ENCODE measurements at places on chromosomes 7 and 10. TPM values are rescaled to one million over a fixed set of nuclear protein-coding genes. Genes with fewer than 3 reads are reported as not detected.

PRLHR gene
- total RNA-seq, result 0.69 TPM

EBLN1 gene
- not detected for total RNA-seq

LAMB4 gene
- total RNA-seq, result 0.50 TPM

UPK3B gene
- 1.3 TPM for total RNA-seq

MTG1 gene
- total RNA-seq, result 23.4 TPM

- H3K27ac ChIP-seq, result no peak overlapping the region
- H3K4me3 ChIP-seq, result no peak overlapping the region
- H3K36me3 ChIP-seq, result peaks cover 27% of the 10 kb centered on the region
- peaks cover 17% of the 10 kb centered on the region for H3K27me3 ChIP-seq
- peaks cover 15% of the 10 kb centered on the region for H3K4me1 ChIP-seq
Measured at GRCh38 chr7:76262683-76263402, 39.6 kb upstream of the HSPB1 start.

DNA sequence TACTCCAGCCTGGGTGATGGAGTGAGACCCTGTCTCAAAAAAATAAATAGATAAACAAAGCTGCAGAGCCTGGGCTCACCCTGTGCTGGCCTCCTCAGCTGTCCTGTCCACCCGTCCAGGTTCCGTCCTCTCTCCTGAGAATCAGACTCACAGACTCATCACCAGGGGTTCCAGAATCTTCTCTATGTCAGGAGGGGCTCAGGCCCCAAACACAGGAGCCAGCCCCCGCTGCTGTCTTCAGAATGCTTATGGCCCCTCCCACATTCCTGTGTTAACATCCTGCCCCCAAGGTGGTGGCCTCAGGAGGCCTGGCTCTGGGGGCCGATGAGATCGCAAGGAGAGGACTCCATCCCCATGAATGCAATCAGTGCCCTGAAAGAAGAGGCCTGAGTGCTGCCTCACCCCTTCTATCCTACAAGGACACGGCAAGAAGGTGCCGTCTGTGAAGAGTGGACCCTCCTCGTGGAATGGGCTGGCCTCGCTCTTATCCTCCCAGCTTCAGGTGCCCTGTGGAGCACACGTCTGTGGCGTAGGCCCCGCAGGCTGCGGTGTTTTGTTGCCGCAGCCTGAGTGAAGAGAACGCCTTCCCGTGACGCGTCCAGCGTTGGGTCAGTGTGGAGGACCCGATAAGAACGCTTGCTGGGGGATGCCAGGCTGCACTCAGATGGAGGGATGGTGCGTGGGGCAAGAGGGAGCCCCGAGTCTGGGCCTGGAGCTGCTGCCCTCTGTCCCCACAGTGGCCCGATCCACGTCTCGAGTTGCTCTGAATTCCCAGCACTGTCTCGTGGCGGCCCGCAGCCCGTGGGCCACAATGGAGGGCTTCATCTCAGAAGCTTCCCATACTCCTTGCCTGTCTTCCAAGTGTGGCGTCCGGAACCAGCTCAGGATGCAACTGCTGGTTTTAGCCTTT lies 77.1 kb downstream of the INPP5A start:
- H3K4me3 ChIP-seq, result no peak overlapping the region
- H3K4me1 ChIP-seq, result peaks cover 17% of the 10 kb centered on the region
- H3K36me3 ChIP-seq, result peaks cover 37% of the 10 kb centered on the region
- H3K27me3 ChIP-seq, result no peaks in the 10 kb centered on the region
- no peak for DNase-seq

DNA sequence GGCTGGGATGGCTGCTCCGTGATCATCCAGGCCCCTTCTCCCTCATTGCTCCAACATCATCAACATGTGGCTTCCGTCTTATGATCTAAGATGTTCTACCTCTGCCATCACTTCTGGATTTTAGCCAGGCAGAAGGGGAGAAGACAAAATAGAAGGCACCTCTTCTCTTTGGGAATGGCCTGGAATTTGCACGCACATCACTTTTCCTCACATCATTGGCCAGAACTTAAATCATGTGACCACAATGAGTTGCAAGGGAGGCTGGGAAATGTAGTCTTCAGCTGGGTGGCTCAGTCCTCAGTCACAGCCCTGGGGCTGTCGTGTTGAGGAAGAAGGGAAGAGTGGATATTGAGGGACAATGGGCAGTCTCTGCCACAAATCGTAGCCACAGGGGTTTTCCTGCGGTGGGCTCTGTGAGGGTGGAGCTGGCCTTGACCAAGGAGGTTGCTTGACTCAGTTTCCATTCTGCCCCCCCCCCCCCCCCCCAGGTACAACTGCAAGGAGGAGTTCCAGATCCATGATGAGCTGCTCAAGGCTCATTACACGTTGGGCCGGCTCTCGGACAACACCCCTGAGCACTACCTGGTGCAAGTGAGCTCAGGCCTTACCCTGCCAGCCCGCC lies 50.3 kb downstream of the PALD1 start:
- DNase-seq, result no peak
- no peaks in the 10 kb centered on the region for H3K27me3 ChIP-seq

- H3K4me3 ChIP-seq, result no peak overlapping the region
- H3K4me1 ChIP-seq, result no peaks in the 10 kb centered on the region
- no peaks in the 10 kb centered on the region for H3K27me3 ChIP-seq
Measured at GRCh38 chr10:48206482-48207250, 67.8 kb downstream of the FRMPD2 start.

DNA sequence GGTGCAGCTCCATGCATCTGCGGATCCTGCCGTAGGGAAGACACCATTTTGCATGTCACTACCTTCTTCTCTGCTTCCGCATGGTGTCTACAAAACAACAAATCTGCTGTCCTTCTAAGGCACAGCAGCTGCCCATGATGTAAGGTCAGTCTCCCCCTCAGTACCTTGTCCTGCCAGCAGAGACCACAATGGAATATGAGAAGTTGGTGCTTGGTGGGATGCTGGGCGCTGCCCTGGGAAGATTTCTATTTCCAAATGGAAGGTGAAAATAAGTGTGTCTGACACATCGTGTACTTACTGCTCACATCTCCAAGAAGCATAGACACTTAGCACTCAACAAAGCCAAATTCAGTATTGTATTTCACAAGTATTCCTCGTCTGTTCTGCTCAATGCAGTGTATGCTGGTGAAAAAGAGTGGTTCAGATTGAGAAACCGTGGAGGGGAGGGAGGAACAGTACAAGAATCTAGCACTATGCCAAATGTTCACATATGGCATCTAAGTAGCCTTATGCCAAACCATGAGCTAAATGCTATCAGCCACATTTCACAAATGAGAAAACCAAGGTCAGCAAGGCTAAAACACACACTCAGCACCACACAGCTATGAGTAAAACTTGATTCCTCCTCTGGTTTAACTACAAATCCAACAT lies 95.0 kb downstream of the GRB10 start:
- DNase-seq, result no peak
- H3K4me1 ChIP-seq, result peaks cover 5% of the 10 kb centered on the region
- H3K4me3 ChIP-seq, result no peak overlapping the region
- no peak overlapping the region for H3K27ac ChIP-seq
- no peaks in the 10 kb centered on the region for H3K27me3 ChIP-seq

DNA sequence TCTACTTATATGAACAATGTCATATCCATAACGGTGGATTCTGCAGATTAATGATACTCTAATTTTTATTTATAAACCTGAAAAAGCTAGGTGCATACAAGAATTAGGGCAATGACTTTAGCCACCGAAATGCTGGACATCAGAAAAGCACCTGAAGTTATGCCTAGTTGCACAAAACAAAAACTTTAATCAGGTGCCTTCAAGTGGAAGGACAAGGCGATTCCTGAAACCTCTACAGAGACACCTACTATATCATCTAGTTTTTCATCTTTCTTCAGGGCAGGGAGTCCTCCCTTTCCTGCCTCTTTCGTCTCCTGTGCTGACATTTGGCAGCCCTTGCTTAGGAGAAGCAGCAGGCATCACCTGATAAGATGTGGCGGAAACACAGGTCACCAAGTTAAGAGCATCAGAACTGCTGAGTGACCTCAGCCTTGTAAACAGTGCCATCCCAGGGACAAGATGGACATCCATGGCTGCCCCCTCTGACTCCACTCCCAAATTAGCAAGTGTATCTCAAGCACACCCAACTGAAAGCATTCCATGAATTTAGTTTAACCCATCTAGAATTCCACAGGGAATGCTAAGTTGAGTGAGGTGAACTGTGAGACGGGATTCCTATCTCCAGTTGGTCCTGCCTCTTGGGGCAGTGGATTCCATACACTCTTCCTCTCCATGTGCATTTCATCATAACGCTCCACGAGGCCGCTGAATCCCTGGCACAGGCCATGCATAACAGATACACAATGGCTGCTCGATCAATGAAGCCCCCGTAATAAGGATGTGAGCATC lies 5.8 kb downstream of the ITPRIP start:
- H3K4me1 ChIP-seq, result peaks cover 49% of the 10 kb centered on the region
- DNase-seq, result no peak
- no peak overlapping the region for H3K4me3 ChIP-seq

- H3K4me3 ChIP-seq, result no peak overlapping the region
- H3K27me3 ChIP-seq, result no peaks in the 10 kb centered on the region
- H3K36me3 ChIP-seq, result peaks cover 3% of the 10 kb centered on the region
- H3K4me1 ChIP-seq, result peaks cover 20% of the 10 kb centered on the region
- H3K27ac ChIP-seq, result no peak overlapping the region
Measured at GRCh38 chr10:126058507-126058906, 162.1 kb downstream of the FANK1 start.

All from spinal cord (tissue), 10 donors.